ENCODE measurements at places on chromosomes 5 and 9. TPM values are rescaled to one million over a fixed set of nuclear protein-coding genes. Genes with fewer than 3 reads are reported as not detected.

Gene TEX48
- not detected for total RNA-seq

Gene FOXD4L4
- total RNA-seq, result not detected

Gene SLC6A3
- total RNA-seq, result 0.23 TPM

Gene ZNF354C
- total RNA-seq, result 6.9 TPM

Gene LRRC14B
- total RNA-seq, result not detected

Gene CD72
- 2.4 TPM for total RNA-seq

Gene TEK
- 8.1 TPM for total RNA-seq

Gene CDH6
- total RNA-seq, result 75.9 TPM

Gene TMEM215
- not detected for total RNA-seq

Gene DOLPP1
- 22.3 TPM for total RNA-seq

Gene NR2F1
- 162 TPM for total RNA-seq

Gene PCDHAC2
- 33.4 TPM for total RNA-seq

Gene RFX3
- 16.3 TPM for total RNA-seq

Gene KCTD16
- 0.35 TPM for total RNA-seq

Gene SAP30L
- 54.7 TPM for total RNA-seq

Gene FBXW2
- total RNA-seq, result 44.9 TPM

Gene PFN3
- not detected for total RNA-seq

Gene PPP3R2
- not detected for total RNA-seq
